Activated T-cell treated with anti-CD3 and anti-CD28 coated beads, Interleukin-2, amount 50 U/mL, for 1 hour (primary cell): ENCODE measurements at places on chromosomes 7 and 10.

DNA sequence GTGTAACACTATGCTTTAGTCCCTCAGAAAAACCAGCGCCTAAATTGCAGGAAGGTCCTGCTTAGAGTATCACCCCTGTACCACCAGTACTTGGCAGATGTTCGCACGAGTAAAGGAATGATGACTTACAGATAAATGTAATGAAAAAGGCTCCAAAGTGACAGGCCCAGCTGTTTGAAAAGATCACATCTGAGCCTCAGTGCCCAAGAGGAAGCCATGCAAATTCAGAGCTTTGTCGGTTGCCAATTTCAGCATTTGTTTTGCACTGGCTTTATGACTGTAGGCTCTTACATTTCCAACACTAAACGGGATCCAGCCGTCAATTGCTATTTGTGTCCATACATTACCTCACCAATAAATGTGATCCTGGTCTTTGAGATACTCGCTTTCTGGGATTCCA is 60.6 kb upstream of the GAD2 start:
- DNase-seq: no peak

- no peak for DNase-seq
These were observed 468.0 kb upstream of the ZMIZ1 start for GRCh38 chr10:78600740-78601139.

- DNase-seq: no peak
These were observed 127.2 kb upstream of the TNRC18 start for GRCh38 chr7:5550831-5551230.

- no peak for DNase-seq
These were observed 34.2 kb downstream of the ADRB1 start for GRCh38 chr10:114077815-114078219.

DNA sequence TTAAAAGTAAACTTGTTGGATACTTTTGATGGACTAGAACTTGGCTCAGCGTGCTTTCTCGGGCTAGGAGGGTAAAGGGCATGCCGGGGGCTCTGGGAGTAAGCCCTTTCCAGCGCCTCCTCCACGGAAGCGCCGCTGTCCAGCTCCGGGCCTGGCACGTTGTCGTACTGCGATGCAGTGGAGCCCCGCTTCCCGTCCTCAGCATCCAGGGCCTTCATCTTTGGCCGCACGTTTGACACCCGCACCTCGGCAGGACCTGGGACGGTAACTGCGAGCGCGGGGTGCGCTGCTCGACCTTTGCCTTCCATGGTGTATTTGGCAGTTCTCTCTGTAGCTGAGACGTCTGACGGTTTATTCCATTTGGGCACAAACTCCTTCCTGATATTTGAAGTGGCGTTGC is 148.3 kb downstream of the USP6NL start:
- DNase-seq: no peak

DNA sequence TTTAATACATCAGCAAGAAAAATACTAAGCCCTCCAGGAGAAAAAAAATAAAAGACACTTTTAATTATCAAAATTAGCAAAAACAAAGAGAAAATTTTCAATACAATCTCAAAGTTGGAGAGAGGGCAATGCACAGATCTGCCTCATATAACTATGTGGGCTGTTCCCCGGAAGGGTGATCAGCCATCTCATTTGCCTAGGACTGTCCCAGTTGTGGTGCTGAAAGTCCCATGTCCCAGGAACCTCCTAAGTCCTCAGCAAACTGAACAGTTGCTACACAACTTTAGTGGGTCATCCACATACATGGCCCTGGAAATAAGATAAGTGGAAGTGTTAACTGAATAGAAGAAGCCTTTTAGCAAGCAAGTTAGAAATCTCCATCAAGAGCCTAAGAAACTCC is 14.4 kb downstream of the CFAP70 start:
- no peak for DNase-seq

DNA sequence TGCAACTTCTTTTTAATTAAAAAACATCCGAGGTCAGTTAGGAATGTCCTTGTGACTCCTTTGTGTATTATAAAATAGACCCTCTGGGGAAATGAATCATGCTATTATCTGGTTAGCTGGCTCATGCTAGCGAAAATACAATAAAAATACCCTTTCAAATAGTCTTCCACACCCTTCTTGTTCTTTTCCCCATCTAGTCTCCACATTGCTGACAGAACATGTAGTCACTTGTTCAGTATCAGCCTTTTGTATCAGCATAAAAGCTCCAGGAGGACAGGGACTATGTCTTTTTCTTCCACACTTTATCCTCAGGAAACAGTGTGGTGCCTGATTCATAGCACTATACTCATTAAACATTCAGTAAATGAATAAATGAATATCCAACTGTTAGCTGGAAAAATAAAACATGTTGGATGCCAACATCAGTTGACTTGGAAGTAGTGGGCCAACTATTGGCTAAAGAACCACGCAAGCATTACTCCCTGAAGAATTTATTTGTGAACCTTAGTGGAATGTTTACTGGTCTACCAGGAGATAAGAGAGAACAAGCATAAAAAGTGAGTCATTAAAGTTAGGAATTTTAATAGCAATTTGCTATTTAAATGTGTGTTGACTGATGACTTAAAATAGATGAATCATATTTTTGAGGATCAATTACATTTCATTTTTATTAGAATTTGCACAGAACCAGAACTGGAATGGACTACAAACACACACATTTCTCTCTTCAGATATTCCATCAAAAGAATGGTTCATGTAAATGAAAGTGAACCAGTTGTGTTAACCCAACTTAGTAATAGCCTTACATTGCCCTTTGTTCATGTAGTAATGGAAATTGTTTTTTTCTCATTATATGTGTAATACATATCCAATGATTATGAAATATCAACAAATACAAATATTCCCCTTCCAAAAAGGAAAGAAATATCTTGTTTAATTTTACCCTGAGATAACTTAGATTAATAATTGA is 129.6 kb downstream of the DKK1 start:
- no peak for DNase-seq

GRCh38 chr7:104059103-104059502 is 69.6 kb upstream of the RELN start:
- no peak for DNase-seq

- DNase-seq: no peak
These were observed 94.4 kb downstream of the JAZF1 start for GRCh38 chr7:28086198-28086597.
